Progenitor cell of endocrine pancreas (in vitro differentiated cells): ENCODE measurements at places on chromosomes 4 and X. TPM values are rescaled to one million over a fixed set of nuclear protein-coding genes. Genes with fewer than 3 reads are reported as not detected.

GRCh38 chrX:14295426-14295825 is 233.9 kb upstream of the GLRA2 start:
- no peaks in the 10 kb centered on the region for H3K27me3 ChIP-seq
- no peaks in the 10 kb centered on the region for H3K4me1 ChIP-seq
- no peak overlapping the region for H3K4me3 ChIP-seq
- DNase-seq = no peak
- H3K36me3 ChIP-seq = no peaks in the 10 kb centered on the region

DNA sequence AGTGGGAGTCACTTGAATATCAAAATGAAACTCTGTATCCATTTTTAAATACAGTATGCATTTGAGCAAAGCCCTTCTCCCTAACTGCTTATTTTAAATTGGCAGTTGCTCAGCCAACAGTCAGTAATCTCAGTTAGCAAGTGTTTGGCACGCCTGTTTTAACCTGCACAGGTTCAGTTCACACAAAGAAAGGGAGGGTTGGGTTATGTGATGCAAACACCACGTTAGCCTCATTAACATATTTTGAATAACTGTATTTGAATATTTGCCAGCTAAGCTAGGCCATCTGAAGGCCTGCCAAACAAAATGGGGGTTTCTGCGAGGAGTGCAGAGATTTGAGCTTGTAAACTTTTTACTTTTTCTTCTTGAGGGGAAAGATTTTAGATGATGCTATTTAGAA is 19.8 kb downstream of the GAB1 start:
- no peak overlapping the region for H3K27ac ChIP-seq
- DNase-seq = no peak
- peaks cover 2% of the 10 kb centered on the region for H3K36me3 ChIP-seq
- H3K4me1 ChIP-seq = peaks cover 65% of the 10 kb centered on the region

GRCh38 chr4:101697266-101697665 is 93.3 kb upstream of the BANK1 start:
- H3K36me3 ChIP-seq = no peaks in the 10 kb centered on the region
- no peaks in the 10 kb centered on the region for H3K27me3 ChIP-seq
- peak overlapping the region; percentile 63 for H3K27ac ChIP-seq
- no peak for DNase-seq
- H3K4me3 ChIP-seq = no peak overlapping the region

CFI gene
- 0.24 TPM in 1 of 2 replicates, not detected in the other for total RNA-seq

GRCh38 chr4:41057467-41057866 is 156.9 kb downstream of the APBB2 start:
- H3K36me3 ChIP-seq = peaks cover 14% of the 10 kb centered on the region
- H3K4me1 ChIP-seq = no peaks in the 10 kb centered on the region
- no peak for DNase-seq
- H3K27me3 ChIP-seq = no peaks in the 10 kb centered on the region

SLC26A1 gene
- 2.6 and 3.3 TPM in 2 replicates for total RNA-seq

GRCh38 chr4:104490770-104491480 is 3.8 kb downstream of the CXXC4 start:
- peak overlapping the region; percentile 92 for H3K27ac ChIP-seq
- peaks cover 63% of the 10 kb centered on the region for H3K4me1 ChIP-seq
- H3K36me3 ChIP-seq = no peaks in the 10 kb centered on the region
- H3K27me3 ChIP-seq = no peaks in the 10 kb centered on the region

APELA gene
- 4.8 and 6.4 TPM in 2 replicates for total RNA-seq

TLR2 gene
- total RNA-seq = 4.8 and 5.1 TPM in 2 replicates

GRCh38 chr4:20829617-20830357 is 129.5 kb downstream of the PACRGL start:
- no peak overlapping the region for H3K27ac ChIP-seq
- no peaks in the 10 kb centered on the region for H3K4me1 ChIP-seq
- no peak for DNase-seq
- H3K4me3 ChIP-seq = no peak overlapping the region
- no peaks in the 10 kb centered on the region for H3K27me3 ChIP-seq

DNA sequence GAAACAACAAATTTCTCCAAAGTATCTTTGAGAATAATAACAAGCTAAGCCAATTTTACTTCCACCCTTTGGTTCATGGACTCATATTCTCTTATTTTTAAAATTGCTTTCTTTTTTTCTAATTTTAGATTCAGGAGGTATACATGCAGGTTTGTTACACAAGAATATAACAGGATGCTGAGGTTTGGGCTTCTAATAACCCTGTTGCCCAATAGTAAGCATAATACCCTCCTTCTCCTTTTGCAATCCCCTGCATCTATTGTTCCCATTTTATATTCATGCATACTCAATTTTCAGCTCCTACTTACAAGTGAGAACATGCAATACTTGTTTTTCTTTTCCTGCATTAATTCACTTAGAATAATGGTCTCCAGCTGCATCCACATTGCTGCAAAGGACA is 202.3 kb upstream of the FSTL5 start:
- no peak overlapping the region for H3K4me3 ChIP-seq
- no peaks in the 10 kb centered on the region for H3K36me3 ChIP-seq
- no peak for DNase-seq
- no peaks in the 10 kb centered on the region for H3K27me3 ChIP-seq
- no peak overlapping the region for H3K27ac ChIP-seq

- H3K4me1 ChIP-seq = peaks cover 5% of the 10 kb centered on the region
- no peak for DNase-seq
- no peaks in the 10 kb centered on the region for H3K27me3 ChIP-seq
- no peak overlapping the region for H3K4me3 ChIP-seq
- H3K27ac ChIP-seq = no peak overlapping the region
- H3K36me3 ChIP-seq = no peaks in the 10 kb centered on the region
These were observed 272.8 kb upstream of the TENM3 start for GRCh38 chr4:181970366-181970765.

DCAF4L1 gene
- total RNA-seq = 0.17 and 0.20 TPM in 2 replicates

- H3K36me3 ChIP-seq = no peaks in the 10 kb centered on the region
- H3K4me1 ChIP-seq = no peaks in the 10 kb centered on the region
- no peaks in the 10 kb centered on the region for H3K27me3 ChIP-seq
- DNase-seq = no peak
- H3K4me3 ChIP-seq = no peak overlapping the region
These were observed 40.5 kb downstream of the TSPAN7 start for GRCh38 chrX:38601866-38602265.

DNA sequence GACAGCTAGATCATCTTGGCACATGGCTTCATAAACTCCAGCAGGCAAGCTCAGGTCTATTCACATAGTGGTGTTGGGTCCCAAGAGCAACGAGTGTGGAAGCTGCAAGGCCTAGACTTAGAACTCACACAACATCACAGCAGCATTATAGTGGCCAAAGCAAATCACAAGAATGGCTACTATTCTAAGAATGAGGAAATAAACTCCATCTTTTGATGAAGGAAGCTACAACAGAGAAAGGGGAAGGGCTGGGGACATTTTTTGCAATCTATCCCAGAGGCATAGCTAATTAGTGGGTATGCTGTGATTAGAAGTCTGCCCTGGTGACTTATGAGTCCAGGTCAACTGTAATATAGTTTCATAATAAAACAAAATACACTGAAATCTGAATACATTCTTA is 42.9 kb upstream of the TAB3 start:
- no peak overlapping the region for H3K4me3 ChIP-seq
- H3K27me3 ChIP-seq = no peaks in the 10 kb centered on the region
- H3K36me3 ChIP-seq = no peaks in the 10 kb centered on the region
- no peak for DNase-seq
- H3K27ac ChIP-seq = no peak overlapping the region

GRCh38 chr4:40055511-40055862 is 1.2 kb upstream of the N4BP2 start:
- peak overlapping the region; percentile 96 for H3K27ac ChIP-seq
- H3K4me1 ChIP-seq = peaks cover 21% of the 10 kb centered on the region
- DNase-seq = no peak
- H3K4me3 ChIP-seq = peak overlapping the region; percentile 76
- peaks cover 1% of the 10 kb centered on the region for H3K36me3 ChIP-seq
- H3K27me3 ChIP-seq = no peaks in the 10 kb centered on the region

- H3K4me1 ChIP-seq = peaks cover 8% of the 10 kb centered on the region
- DNase-seq = no peak
- no peak overlapping the region for H3K4me3 ChIP-seq
- H3K27ac ChIP-seq = peak overlapping the region; percentile 62
- no peaks in the 10 kb centered on the region for H3K36me3 ChIP-seq
These were observed 160.3 kb upstream of the RASGEF1B start for GRCh38 chr4:81631958-81632441.

DNA sequence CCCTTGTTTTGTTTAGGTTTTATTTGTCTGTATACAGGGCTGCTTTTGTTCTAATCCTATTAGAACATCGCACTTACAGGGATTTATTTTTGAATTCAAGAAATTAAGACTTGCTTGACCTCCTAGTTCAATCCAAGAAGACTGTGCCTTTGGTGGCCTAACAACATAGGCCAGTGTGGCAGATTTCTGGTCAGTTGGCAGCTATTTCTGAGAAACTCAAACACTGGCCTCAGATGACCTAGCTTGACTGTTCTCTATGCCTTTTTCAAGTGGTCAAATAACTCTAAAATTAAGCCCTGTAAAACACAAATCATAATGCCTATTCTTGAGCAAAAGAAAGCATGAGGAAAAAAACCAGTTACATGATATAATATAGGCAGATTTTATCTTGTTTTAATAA is 89.3 kb upstream of the GPR34 start:
- H3K27me3 ChIP-seq = no peaks in the 10 kb centered on the region
- no peak for DNase-seq
- no peaks in the 10 kb centered on the region for H3K4me1 ChIP-seq
- H3K36me3 ChIP-seq = no peaks in the 10 kb centered on the region

DNA sequence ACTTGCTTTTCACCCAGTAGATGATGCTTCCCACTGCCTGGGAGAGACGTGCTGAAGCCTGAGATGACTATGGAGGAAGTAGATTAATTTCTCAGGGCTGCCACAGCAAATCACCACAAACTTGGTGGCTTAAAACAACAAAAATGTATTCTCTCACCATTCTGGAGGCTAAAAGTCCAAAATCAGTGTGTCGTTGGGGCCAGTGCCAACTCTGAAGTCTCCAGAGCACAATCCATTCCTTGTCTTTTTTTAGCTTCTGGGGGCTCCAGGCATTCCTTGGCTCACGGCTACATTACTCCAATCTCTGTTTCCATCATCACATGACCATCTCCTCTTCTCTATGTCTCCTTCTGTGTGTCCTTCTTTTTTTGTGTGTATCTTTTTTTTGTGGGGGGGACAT is 105.8 kb upstream of the C1QTNF7 start:
- H3K4me1 ChIP-seq = peaks cover 9% of the 10 kb centered on the region
- no peaks in the 10 kb centered on the region for H3K36me3 ChIP-seq
- no peak for DNase-seq
- H3K27ac ChIP-seq = no peak overlapping the region
- H3K27me3 ChIP-seq = no peaks in the 10 kb centered on the region

DNA sequence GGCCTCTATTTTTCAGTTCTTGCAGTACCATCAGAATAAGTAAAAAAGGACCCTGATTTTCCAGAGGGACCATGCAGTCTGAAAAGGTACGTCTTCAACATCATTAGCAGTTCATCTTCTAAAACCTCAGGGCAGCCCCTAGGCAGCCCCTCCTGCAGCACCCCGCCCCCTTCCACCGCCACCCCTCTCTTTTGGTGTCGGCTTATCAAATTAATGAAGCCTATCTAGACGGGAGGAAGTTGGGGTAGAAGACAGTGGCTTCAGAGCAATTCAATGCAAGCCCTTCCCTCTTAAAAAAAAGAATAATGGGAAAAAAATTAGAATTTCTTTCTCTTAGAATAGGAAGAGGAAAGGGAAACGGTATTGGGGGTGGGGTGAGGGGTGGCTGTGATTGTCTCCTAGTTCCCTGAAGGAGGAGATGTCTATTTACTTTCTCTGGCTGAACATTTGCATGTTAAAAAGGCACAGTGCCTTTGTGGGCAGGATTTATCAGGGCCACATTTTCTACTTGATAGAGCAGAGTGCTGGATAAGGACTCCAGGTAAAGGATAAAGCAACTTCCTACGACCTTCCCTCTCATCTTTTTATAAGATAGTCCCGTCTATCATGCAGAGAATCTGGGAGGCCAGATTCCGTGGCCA is 159.4 kb downstream of the MGST2 start:
- peak overlapping the region; percentile 1 for H3K4me3 ChIP-seq
- peak overlapping the region; percentile 60 for H3K27ac ChIP-seq
- H3K4me1 ChIP-seq = peaks cover 28% of the 10 kb centered on the region
- H3K36me3 ChIP-seq = peaks cover 7% of the 10 kb centered on the region
- no peaks in the 10 kb centered on the region for H3K27me3 ChIP-seq

DNA sequence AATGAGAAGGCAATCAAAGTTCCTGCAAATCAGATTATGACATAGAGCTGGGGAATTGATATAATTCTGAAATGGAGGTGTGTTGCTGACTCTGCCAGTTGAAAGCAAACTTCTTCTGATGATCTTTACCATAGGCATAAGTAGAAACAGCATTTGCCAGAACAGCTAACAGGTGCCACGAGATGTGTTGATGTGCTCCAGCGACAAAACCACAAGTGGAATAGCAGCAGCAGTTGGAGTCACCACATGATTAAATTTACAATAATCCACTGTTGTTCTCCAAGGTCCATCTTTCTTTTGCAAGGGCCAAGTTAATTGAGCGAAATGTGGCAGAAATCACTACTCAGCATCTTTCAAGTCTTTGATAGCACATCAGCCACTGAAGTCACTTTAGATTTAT is 3.7 kb upstream of the OSTC start:
- H3K27me3 ChIP-seq = no peaks in the 10 kb centered on the region
- H3K27ac ChIP-seq = no peak overlapping the region
- no peaks in the 10 kb centered on the region for H3K36me3 ChIP-seq
- DNase-seq = no peak

GRCh38 chr4:19739101-19739651 is 512.5 kb upstream of the SLIT2 start:
- H3K27ac ChIP-seq = no peak overlapping the region
- H3K36me3 ChIP-seq = no peaks in the 10 kb centered on the region
- H3K4me1 ChIP-seq = no peaks in the 10 kb centered on the region
- no peak for DNase-seq
- H3K27me3 ChIP-seq = no peaks in the 10 kb centered on the region

PHKA1 gene
- 10.8 and 11.8 TPM in 2 replicates for total RNA-seq

SPANXN2 gene
- total RNA-seq = not detected in 2 replicates

GRCh38 chr4:152273343-152273742 is 262.5 kb downstream of the FBXW7 start:
- peaks cover 4% of the 10 kb centered on the region for H3K4me1 ChIP-seq
- no peak for DNase-seq
- H3K27me3 ChIP-seq = peaks cover 3% of the 10 kb centered on the region
- no peak overlapping the region for H3K4me3 ChIP-seq

MAGEA8 gene
- total RNA-seq = 0.22 TPM in 1 of 2 replicates, not detected in the other

GRCh38 chrX:46263494-46263893 is 281.7 kb downstream of the ZNF674 start:
- no peak overlapping the region for H3K4me3 ChIP-seq
- H3K36me3 ChIP-seq = no peaks in the 10 kb centered on the region
- H3K27ac ChIP-seq = no peak overlapping the region
- no peak for DNase-seq
- H3K27me3 ChIP-seq = no peaks in the 10 kb centered on the region
- H3K4me1 ChIP-seq = no peaks in the 10 kb centered on the region

GRCh38 chrX:120564925-120565324 is 4.2 kb upstream of the CUL4B start:
- peaks cover 7% of the 10 kb centered on the region for H3K4me1 ChIP-seq
- peaks cover 2% of the 10 kb centered on the region for H3K36me3 ChIP-seq
- no peak overlapping the region for H3K4me3 ChIP-seq
- DNase-seq = no peak
- no peak overlapping the region for H3K27ac ChIP-seq
